ENCODE measurements at places on chromosomes 11 and 22.

- no peak for DNase-seq
Measured at GRCh38 chr11:66484806-66485380, 4.7 kb downstream of the DPP3 start.

DNA sequence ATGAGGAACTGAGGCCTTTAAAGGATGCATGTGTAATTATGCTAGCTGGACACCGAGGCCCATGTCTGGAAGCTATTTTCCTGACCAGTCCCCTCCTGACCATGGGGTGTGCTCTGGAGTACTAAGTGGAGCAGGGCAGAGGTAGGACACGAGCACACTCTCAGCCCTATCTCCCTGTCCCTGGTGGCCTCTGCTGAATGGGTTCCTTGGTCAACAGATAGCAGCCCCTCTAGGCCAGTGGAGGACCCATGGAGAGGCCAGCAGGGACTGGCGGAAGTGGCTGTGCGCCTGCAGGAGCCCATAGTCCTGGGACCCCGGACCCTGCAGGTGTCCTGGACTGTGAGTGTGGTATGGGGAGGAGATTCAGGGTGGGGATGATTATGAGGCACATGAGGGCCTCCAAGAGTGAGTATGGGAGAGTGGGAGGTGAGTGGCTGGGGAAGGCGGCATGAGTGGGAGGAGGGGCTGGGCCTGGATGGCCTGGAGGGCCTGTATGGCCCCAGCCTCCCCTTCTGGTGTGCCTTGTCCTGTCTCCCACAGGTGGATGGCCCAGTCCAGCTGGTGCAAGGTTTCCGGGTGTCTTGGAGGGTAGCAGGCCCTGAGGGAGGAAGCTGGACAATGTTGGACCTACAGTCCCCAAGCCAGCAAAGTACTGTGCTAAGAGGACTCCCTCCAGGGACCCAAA is 9.5 kb downstream of the ROBO3 start:
- DNase-seq, result no peak

DNA sequence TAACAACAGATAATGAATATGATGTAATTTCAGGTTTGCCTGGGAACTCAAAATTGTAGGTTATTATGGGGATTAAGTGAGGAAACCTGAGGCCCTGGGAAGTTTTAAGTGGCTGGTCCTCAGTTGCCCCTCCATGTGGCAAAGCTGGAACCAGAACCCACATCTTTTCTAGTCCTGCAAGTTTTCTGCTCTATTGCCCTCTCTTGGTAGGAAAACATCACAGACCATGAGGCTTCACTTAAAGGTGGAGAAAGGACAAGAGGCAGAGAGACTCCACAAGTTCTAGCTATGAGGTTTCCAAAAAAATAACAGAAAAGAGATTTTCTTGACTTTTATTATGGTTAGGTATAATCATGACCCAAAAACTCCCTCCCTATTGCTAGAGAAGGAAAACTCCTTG is 115.5 kb upstream of the DDI1 start:
- no peak for DNase-seq

DNA sequence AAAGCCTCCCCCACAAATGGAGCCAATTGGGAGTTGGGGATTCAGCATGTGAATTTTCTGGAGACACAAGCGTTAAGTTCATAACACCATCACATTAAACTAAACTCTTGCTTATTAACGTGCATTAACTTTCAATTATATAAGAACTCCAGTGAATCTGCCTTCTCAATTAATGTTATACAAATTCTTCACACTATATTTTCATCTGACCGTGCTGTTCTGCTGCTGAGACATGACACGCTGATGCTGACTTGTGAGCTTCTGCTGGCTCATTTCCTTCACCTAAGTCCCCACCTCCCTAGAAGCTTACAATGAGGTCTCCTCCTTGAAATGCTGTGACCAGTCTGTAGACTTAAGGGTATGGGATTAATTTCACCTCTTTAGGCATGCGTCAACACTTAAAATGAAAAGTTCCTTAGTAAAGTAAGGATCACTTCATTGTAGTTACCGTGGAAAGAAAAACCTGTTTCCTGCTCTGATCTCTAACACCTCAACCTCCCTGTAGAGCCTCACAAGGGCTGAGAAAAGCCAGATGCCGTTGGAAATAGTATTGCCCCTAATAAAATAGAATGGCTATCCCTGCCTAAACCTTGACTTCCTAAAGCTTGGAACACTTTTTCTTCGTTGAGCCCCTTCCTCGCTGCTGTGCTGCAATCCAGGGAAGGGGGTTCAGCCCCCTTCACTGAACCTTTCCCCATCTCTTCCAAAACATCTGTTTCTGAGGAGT is 2.2 kb downstream of the HBG2 start:
- DNase-seq, result no peak

DNA sequence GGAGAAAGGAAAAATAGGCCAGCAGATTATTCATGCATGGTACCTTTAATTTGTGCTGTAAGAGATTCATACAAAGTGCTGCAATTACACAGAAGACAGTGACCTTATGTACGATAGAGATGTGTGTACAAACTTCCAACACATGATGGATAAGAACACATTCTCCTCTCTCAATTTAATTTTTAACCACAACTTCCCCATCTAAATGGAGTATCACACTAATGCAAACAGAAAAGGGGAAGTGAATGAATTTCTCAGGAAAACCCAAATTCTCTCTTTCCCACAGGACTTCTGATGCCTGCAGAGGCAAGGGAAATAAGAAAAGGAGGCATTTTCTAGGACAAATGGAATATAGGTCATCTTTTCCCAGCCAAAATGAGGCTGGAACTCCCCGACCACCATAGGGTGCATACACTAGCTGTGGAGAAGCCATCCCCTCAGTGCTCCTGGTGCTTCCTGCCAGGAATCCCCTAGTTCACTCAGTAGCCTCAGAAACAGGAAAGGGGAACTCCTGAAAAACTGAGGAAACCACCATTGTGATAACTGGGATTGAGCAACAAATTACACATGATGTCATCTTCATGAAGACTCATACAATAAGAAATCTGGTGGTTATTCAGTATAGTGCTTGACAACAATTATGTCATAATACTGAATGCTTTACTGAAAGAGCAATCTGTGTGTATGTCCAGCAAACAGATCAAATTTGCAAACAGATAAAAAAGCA is 22.4 kb downstream of the MMP10 start:
- no peak for DNase-seq

GRCh38 chr11:111941963-111942362 is 4.8 kb downstream of the DIXDC1 start:
- DNase-seq, result no peak

- DNase-seq, result no peak
Measured at GRCh38 chr11:35009191-35009943, 92.9 kb downstream of the PDHX start.

- DNase-seq, result no peak
Measured at GRCh38 chr11:46612326-46612725, 4.7 kb downstream of the HARBI1 start.

DNA sequence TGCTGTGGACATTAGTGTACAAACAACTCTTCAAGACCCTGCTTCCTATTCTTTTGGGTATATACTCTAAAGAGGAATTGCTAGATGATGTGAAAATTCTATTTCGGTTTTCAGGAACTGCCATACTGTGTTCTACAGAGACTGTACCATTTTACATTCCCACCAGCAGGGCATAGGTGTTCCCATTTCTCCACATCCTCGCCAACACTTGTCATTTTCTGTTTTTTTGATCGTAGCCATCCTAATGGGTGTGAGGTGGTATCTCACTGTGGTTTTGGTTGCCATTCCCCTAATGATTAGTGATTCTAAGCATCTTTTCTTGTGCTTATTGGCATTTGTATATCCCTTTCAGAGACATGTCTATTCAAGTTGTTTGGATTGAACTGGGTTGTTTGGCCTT is 29.8 kb upstream of the GRK3 start:
- DNase-seq, result no peak

DNA sequence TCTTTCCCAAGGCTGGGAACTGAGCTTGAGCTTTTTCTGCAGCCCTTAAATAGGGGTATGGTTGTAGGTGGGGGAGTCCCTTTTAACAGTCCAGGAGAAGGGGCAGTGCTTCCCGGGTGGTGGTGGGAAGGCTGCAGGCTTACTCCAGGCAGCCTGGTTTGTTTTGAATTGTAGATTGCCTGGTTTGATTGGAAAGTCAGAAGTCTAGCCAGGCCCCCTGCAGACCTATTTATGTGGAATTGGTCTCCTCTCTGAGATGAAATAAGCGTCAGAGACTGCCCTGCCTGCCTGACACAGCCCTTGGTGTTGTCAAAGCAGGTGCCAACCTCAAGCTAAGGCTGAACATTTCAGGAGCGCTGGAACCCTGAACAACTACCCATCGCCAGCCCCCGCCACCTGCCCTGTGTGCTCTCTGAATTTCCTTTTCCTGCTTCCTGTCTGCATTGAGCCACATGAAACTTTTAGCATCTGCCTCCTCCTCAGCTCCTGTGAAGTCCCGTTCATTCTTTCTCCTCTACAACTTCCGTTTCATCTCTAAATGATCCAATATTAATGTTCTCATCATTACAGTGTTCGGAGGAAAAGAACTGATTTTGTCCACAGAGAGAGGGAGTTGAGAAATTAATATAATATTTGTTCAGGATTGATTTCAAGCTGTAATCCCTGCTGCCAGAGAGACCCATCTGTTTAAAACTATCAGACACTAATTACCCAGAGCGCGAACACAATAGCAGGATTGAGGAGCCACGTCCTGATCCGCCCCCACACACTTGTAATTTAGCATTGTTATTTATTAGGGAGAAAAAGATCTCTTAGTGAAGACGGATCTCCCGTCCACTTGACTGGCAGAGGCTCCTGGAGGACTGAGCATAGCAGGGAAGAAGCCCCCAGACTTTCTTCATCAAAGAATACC is 136.5 kb downstream of the TRIM29 start:
- no peak for DNase-seq

DNA sequence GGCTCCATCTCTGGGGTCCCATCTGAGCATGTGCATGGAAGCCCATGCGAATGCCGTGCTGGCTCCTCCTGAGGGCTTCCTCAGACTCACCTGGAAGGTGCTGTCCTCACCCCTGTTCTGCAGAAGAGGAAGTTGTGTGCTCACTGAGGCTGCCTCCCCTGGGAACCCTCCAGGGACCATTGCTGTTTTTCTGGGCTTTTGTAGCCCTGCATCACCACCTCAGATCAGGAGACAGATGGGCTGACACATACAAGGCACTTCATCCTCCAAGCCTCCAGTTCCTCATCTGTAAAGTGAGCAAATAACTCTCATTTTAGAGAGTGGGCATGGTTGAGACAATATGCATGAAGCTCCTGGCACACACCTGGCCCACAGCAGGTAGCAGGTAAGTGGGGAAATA is 12.1 kb upstream of the LRRC32 start:
- DNase-seq, result no peak

All from C1 segment of cervical spinal cord (tissue), 14 donors.